ENCODE measurements at places on chromosomes 11 and 22.
A peak's percentile ranks its signal among the peaks of the same experiment; 100 is the strongest.

DNA sequence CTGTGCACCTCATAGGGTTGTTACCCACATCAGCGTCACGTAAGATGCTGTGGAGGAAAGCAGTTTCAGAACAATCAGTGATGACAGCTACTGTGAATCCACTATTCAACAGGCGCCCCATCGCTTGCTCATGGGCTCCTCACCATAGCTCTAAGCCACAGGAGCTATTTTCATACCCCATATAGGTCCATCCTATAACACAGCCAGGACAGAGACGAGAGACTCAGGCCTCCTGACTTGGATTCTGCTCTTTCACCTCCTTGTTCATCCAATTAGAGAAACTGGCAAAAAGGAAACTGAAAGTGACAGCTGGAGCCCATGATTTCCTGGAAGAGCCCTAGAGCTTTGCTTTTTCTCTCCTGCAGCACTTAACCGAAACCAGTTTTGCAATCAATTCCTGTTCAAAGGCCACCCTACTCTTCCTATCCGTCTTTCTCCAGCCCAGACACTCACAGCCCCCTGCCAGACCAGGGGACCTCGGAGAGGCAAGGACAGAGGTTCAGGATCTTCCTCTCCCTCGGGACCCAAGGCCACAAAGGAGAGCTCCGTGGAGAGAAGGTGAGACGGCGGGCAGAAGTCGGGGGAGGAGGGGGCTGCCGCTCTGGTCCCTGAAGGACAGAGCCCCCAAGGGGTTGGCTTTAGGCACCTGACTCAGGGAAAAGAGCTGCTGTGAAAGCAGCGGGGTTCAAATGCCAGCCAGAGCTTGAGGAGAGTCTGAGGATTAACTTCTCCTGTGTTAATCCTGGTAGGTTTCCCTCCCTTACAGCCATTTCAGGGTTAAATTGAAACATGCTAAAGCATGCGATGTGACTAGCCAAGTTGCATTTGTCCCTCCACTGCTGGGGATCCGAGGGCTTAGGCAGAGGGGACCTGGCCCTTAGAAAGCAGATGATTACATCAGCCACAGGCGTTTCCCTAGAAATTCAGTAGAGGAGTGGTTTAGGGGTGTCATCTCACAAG, at the start of gene APOL6:
Gene APOL6 (plus strand): TSS at position 381 of the 960 bp plus-strand sequence. CDS start 7,980 bp downstream, outside the sequence.
- peak; percentile 71 for ATAC-seq

GRCh38 chr11:33935461-33936456, 43.9 kb upstream of the LMO2 start:
- no peak for ATAC-seq

DNA sequence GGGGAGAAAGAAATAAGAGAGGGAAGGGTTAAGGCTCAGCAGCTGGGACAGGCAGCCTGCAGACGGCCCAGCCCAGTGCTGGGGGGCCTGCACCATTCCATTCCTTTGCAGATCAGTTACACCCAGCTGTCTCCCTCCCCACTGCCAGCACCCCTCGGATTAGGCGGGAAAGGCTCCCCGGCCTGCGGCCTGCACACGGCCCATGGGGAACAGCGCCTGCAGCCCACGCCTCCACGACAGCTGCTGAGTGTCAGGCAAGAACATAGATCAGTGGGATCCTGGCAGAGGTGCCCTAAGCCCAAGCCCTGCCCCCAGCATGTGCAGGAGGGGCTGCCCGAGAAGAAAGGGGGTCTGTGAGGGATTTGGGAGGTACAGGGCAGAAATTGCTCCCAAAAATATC, 65.8 kb upstream of the MYOD1 start:
- no peak for ATAC-seq

DNA sequence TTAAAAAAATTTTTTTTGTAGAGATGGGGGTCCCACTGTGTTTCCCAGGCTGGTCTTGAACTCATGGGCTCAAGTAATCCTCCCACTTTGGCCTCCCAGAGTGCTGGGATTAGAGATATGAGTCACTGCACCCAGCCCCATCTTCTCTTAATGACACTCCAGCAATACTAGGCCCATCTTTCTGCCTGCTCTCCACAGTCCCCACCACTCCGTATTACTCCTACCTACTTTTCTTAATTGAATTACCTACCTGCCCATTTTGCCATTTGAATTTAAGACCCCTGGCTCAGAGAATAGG, 2.0 kb upstream of the STIM1 start:
- ATAC-seq = no peak

DNA sequence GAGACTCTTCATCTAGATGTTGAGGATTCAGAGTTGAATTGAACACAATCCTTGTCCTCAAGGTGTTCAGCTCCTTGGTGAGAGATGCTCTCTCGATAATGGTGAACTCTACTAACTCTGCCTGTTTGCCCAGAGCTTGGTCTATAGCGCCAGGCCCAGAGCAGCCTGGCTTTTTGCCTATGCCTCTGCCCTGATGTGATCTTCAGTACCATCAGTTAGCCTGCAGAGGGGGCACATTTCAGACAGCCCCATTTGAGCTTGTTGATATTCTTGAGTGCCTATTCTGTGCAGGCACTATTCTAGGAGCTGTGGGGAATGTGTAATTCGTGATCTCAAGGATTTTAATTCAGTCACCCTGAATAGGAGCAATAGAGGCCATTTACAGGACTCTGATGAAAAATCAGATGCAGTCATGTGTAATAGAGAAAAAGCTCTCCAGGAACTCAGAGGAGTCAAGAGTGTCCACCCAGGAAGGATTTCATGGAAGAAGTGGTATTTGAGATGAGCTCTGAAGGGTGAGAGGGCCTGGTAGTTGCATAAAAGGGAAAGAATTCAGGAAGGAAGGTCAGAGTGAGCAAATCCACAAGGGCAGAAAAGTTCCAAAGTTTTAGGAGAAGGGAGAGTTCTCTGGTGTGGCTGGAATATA, 19.3 kb downstream of the GTPBP1 start:
- ATAC-seq = peak; percentile 77

DNA sequence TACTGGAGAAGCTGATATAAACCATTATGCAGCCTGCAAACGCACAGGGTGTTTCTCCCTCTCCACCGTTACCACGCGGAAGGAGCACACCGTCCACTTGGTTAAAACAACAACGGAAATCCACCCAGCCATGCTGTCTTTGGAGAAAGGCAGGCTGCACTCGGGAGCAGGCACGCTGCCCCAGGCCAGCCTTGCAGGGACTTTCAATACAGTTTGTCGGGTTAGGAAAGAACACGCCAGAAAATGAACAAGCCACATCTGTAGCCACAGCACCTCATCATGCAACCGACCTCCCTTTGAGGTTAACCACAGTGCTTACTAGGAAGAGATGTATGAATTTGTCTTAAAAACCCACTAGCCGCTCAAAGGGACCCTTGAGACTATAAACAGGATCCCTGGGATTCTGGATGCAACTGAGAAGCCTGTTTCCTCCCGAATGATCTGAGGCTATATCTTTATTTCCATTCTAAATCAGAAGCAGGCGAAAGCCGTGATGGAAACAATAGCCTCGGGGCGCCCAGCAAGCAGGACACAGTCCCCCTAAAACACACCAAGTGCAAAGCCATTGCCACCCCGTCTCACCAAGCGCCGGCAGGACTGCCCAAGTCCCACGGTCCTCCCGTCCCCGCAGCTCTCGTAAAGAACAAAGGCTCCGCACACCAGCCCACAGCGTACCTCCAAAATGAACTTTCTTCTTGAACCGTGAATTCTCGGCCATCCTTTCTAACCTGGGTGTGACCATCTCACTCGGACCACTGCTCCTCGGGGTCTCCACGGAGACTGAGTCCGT, 318.9 kb downstream of the CTTN start:
- no peak for ATAC-seq

- no peak for ATAC-seq
These were observed 61.5 kb upstream of the API5 start for GRCh38 chr11:43250309-43250708.

GRCh38 chr22:19393704-19394103, 37.8 kb downstream of the HIRA start:
- ATAC-seq = no peak

DNA sequence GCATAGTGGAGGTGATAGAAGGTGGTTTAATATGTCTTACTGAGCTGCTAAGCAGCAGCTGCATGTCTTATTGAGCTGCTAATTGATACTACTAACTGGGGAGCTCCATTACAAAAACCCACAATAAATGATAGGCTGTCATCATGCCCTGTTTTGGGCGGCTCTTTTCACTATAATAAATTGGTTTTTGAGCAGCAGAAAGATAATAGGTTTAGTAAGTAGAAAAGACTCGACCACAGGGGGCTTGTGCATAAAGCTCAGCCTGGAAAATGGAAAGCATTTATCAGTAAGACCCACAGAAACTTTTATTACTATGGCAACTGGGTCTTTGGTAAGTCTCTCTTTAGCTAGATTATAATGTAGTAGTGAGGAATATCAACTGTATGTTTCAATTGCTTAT, 117.6 kb downstream of the LDLRAD3 start:
- ATAC-seq = no peak

DNA sequence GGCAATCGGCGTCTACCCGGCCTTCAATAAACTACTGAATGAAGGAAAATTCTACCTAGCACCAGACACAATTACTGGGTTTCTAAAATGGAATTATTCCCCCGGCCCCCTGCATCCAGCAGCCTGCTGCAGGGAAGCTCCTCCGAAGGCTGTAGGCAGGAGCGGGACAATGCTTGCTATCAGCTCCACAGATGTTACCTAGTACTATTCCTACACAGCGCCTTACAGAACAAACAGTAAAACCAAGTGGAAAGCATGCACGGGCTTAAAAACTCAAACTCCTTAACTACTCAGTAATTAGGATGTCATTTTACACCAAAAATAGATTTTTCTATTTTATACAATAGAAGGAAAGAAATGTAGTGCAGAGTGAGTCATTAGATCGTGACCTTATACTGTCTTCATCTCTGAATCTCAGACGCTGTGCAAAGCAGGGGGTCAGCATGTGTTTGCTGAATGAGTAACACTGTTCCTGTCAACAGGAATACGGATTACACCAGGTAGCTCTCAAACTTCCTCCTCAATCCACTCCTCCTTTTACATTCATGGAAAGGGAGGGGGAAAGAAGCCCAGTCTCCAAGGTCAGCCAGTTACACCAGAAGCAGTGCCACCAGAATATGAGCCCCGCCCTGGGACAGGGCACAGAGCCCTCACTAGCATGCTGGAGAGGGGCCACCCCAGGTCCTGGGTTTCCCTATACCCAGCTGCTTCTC, 74.9 kb downstream of the PACSIN2 start:
- ATAC-seq = peak; percentile 87

GRCh38 chr11:78906566-78906965, 331.9 kb upstream of the NARS2 start:
- ATAC-seq = no peak

DNA sequence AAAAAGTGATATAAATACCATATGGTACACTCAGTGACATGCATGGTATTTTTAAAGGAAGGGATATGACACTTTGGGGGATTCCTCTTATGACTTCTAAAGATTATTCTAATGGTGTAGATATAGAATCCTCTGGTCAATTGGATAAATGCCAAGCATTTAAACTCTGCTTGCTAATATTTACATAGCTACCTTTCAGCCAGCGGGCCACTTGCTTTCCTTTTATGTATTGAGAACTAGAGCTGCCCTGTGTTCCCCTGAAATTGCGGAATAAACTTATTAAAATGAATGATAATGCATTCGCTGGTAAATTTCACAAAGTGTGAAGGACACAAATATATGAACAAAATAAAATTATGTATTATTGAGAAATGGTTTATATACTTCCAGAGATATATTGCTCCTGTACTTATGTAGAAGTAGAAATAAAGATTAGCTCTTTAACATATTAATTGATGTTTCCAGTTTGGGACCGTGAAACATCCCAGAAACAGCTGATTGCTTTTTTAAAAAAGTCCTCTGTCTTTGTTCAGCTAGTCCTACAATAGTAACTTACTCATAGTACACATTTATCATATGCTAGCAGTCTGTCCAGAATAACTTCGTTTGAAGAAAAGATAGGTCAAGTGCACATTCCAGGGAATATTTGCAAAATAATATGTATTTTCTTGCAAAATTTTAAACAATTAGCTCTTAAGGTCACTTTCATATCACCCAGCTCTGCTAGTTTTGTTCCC, 40.1 kb upstream of the CARD18 start:
- no peak for ATAC-seq

Measured in SK-N-SH treated with all-trans-retinoic acid at 6 μM for 48 hours (cell line).